Activated CD4-positive, CD25-positive, alpha-beta regulatory T cell (primary cell): ENCODE measurements at places on chromosomes 7 and 10.
A peak's percentile ranks its signal among the peaks of the same experiment; 100 is the strongest.

- DNase-seq, result no peak
Measured at GRCh38 chr7:137965942-137966640, 35.8 kb downstream of the CREB3L2 start.

DNA sequence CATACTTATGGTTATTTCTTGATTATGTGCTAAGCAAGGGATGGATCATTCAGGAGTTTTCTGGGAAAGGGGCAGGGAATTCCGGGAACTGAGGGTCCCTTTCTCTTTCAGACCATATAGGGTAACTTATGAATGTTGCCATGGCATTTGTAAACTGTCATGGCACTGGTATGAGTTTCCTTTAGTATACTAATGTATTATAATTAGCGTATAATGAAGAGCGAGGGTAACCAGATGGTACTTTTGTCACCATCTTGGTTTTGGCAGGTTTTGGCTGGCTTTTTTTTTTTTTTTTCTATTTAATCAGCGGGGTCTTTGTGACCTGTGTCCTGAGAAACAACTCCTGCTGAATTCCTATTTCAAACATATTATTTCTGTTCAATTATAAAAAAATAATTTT, 237.6 kb upstream of the PTER start:
- DNase-seq, result no peak

- no peak for DNase-seq
Measured at GRCh38 chr7:43888993-43889945, 17.1 kb downstream of the URGCP start.

- no peak for DNase-seq
Measured at GRCh38 chr10:122733443-122733842, 33.8 kb upstream of the C10orf120 start.

DNA sequence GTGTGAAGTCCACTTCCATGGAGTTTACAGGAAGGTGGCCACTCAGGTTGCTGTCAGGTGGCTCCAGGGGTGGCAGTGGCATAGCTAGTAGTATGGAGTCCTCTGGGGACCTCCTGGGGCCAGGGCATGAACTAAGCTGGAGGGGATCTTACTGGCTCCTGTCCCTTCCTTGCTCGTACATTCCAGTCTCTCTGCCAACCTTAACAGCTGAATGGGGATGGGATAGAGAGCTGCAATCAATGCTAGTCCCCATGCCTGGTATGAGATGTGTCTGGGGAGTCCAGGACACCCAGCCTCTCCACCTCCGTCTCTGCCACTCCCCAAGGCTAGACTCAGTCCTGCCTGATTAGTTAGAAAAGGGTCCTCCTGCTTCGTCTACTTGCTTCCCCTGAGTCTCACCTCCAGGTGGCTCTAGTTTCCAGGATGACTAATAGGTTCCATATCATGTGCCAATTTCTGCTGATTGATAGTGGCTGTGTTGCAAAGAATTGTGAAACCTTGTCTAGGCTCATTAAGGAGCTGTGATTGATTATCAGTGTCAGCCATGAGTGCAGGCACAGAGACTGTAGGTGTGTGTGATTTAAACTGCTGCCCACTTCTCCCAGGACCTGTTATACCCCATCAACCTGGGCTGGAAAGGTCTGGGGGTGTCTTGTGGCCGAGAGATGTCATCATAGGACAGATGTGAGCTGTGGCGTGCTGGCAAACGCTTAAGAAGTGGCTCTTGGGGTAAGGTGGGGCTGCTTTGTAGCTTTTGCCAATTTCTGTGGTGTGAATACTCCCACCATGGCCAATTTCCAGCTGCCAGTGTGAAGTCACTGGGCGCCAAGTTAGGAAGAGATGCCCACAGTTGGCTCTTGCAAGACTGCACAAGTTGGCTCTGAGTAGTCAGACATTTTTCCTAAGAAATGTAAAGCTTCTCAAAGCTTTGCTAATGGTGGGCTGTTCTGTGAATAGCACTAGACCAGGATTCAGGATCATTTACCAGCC, 59.8 kb downstream of the COL13A1 start:
- DNase-seq, result no peak

DNA sequence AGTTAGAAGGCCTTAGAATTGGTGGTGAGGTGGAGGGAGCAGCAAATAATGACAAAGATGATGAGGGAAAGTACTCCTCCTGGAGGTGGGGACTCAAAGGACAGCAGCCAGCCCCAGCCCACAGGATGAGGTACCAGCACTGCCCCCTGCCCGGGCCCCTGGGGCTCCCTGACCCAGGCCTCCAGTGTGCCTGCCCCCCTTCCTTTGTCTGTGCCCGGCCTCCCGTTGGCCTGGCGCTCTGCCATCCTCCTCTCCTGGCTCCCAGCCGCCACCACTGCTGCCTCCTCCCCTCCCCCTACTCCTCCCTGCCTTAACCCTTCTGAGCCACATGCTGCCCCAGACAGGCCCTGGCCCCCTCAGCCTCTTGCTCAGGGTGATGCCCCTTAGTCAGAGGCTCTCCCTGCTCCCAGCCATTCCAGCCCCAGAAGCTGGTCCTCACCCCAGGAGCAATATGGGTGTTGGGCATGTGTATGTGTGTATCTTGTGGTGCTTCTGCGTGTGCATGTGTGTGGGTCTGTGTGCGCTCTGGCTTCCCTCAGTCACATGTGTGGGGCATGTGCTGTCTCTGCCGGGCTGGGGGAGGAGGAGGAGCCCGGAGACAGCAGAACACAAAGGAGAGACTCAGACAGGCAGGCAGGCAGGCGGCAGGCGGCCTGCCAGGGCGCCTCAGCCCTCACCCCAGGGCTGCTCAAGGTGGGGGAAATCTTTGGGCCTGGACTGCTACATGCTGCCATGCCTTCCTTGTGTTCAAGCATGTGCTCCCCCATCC, 2.6 kb downstream of the LDB1 start:
- DNase-seq, result peak; percentile 36

DNA sequence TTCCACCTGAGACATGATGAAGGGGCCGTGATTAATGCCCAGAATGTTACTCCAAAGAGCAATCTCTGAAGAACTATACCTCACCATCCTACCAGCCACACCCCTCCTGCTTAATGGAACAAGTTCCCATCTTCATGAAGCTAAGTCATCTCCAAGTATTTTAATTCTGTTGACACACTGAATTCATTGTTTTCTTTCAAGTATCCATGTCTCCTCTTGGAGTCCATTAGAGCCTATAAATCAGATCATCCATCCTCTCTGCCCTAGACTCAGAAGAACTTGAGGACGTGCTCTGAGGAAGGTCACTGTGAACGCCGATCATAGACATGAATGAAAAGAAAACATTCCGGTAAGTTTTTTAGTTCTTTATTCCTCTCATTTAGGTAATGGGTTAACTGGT, 126.8 kb downstream of the RSU1 start:
- no peak for DNase-seq

- DNase-seq, result no peak
Measured at GRCh38 chr10:15300697-15301096, 70.4 kb downstream of the FAM171A1 start.

- DNase-seq, result no peak
Measured at GRCh38 chr10:119680050-119680449, 28.9 kb downstream of the BAG3 start.

- DNase-seq, result no peak
Measured at GRCh38 chr10:77505431-77506334, 131.9 kb downstream of the KCNMA1 start.

GRCh38 chr10:18449611-18450026, 201.8 kb downstream of the NSUN6 start:
- DNase-seq, result no peak

DNA sequence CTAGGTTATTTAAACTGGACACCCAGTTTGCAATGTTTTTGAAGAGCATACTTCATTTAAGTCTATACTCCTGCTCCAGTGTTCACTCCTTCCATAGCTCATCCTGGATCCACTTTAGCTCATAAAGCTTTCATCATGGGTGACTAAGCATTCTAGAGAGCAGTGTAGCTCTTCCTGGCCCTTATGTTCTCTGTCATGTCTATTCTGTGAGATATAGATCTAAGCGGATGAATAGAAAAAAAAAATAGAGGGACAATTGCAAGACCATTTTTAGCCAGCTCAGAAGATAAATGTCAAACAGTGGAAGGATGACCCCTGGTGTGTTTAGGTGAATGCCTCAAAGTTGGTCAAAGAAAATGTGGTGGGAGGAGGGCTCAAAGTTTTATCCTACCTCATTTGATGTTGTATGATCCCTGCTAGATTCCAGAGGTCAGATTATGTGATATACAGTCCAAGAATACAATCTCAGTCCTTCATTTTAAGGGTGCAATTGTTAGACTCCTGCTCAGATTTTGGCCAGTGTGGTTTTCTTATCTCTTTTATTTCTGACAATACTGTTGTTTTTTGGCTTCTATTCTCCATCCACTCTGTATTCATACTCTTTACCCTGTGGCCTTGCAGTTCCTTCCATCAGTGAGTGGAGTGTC, 7.5 kb upstream of the HECW1 start:
- DNase-seq, result no peak

- DNase-seq, result no peak
Measured at GRCh38 chr7:127824682-127825081, 172.7 kb downstream of the SND1 start.
